Hepatocyte (in vitro differentiated cells): ENCODE measurements at places on chromosomes 5 and 9.

DNA sequence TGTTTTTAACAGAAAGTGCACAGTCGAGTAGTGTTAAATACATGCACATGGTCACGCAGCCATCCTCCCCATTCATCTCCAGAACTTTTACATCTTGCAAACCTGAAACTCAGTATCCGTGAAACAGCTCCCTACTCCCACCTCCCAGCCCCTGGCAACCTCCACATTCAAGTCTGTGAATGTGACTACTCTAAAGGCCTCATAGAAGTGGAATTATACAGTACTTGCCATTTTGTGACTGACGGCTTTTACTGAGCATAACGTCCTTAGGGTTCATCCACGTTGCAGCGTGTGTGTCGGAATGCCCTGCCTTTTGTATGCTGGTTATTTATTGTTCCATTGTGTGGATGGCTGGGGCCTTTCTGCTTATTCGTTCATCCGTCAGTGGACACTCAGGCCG lies 35.8 kb downstream of the USP20 start:
- DNase-seq, result no peak

DNA sequence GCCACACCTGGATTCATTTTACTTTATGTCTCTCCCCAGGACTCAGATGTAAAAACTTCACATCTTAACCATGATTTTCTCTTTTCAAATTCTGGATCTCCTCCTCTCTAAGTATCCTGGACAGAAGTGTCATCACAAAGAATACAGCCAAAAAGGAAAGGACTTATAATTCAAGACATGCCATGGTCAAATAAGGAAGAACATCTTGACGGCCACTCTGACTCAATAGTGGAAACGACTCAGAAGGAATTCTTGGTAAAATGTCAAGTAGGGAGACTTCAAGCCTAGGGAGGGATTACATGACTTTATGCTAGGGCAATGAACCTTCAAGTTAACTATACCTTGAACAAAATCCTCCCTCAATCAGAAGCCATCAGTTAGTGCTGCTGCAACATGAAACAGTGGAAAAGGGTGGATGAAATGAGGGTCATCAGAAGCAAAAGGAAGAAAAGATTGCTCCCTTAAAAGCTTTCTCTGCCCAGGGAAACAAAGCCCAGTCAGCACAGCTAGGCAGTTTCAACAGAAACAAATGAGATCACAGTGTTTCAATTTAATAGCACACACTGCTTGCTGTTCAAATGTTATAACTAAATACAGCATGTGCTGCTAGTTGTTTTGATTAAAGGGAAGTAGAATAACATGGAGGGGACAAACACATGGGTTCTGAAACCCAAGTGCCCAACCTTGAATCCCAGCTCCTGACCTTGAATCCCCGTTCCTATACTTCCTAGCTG lies 101.4 kb downstream of the LPAR1 start:
- no peak for DNase-seq

GRCh38 chr9:125409217-125409636 lies 147.6 kb downstream of the GAPVD1 start:
- no peak for DNase-seq

DNA sequence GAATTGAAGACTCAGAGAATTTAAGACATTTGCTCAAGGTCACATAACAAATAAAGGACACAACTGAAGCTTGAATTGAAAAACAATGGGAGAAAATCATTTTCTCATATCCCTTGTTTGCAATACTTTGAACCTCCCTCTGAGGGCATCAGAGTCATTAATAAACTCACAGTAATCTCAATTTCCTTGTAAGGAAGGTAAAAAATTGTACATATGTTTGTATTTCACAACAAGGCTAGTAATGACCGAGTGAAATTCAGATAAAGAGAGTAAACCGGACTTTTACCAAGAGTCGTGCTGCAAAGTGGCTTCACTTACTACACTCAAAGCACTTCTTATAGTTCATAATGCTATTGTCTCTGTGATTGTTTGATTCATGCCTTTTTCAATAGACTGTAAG lies 665.0 kb downstream of the NR2F1-AS1 start:
- DNase-seq, result peak; percentile 13

DNA sequence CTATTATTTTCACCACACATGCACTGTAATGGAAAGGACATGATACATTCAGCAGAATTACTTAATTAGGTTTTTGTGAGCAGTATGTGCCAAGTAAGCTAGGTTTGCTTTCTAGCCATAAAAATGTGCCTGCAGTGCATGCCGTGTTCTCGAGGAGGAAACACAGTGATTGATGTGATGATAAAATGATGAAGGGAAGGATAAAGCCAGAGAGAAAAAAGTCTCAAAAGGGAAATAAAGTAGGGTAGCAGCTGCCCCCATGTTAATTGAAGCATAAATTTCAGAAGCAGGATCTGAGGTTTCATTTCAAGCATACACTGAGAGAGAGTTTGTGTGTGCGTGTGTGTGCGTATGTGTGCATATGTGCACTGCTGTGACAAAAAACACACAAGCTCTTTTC lies 714.2 kb upstream of the C9orf72 start:
- no peak for DNase-seq

DNA sequence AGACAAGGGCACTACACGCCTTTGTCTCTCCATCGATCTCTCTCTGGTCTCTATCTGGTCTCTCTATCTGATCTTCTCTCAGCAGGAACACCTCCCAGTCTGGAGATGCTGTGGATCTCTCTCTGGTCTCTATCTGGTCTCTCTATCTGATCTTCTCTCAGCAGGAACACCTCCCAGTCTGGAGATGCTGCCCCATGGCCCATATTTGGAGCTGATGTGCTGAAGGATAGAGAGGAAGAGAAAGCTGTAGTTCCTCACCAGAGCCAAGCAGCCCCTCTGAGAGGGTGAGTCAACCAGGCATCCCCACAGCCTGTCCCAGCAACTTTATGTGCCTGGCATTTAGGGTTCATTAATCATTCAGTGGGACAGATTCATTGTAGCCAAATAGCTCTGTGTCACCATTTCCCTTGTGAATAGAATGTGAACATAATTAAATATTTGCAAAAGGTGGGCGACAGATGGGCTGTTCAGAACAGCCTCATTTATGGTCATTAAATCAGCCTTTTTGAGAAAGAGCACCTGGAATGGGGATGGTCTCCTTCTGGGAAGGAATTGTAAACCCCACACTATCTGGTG lies 189.3 kb upstream of the MAST4 start:
- no peak for DNase-seq

GRCh38 chr9:14085810-14086209 lies 228.1 kb downstream of the NFIB start:
- DNase-seq, result no peak

GRCh38 chr9:108547411-108548135 lies 308.2 kb downstream of the ACTL7B start:
- DNase-seq, result no peak

DNA sequence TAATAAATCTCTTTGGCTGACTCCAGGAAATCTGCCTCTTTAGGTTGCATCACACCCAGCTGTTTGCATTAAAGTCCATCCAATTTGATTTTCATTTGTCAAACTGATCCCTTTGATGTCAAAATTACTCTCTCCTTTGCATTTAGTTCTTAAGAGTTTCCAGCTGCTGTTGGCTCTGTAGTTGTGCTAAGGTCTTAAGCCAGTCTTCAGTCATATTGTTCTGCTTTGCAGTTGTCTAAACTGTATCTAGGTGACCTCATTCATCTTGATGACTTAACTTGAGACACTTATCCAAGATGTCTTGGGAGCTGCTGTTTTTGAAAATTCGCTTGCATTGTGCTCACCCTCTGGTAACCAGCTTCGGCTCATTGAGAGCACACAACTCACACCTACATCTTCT lies 386.9 kb upstream of the TLE4 start:
- DNase-seq, result no peak

DNA sequence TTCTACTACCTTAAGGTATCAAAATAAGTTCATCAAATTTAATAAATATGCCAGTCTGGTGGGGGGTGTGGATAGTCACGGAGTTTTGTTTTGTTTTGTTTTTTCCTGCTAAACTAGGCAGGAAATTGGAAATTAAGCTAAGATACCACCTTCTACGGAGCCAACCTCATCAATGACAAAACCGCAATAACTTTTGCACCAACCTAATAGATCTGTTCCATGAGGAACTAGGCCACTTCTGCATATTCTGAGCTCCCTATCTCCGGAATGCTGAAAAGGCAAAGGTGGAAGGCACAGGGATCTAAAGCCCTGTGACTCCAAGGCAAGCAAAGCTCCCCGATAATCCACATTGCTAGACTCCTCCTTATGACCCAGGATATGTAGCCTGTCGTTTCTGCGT lies 5.8 kb upstream of the OR1L4 start:
- no peak for DNase-seq

- DNase-seq, result no peak
Measured at GRCh38 chr5:1443171-1443570, 2.1 kb downstream of the SLC6A3 start.

DNA sequence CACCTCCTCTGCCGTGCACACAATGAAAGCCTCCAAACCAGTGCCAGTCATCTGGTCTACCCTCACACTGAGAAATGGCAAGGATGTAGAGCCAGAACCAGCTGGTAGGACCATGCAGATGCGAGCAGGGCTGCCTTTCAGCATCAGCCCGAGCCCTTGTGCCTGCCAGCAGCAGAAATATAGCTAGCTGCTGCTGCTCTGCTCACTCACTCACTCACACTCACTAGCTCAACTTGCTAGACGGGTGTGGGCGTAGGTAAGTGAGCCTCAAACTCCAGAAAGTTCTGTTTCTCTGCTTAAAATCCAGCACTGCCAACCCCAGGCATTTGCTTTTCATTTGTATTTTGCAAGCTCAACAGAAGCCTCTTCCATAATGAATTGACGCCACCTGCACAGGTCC lies 114.0 kb downstream of the DRD1 start:
- no peak for DNase-seq

- no peak for DNase-seq
Measured at GRCh38 chr5:139451176-139451575, 11.4 kb downstream of the ECSCR start.

DNA sequence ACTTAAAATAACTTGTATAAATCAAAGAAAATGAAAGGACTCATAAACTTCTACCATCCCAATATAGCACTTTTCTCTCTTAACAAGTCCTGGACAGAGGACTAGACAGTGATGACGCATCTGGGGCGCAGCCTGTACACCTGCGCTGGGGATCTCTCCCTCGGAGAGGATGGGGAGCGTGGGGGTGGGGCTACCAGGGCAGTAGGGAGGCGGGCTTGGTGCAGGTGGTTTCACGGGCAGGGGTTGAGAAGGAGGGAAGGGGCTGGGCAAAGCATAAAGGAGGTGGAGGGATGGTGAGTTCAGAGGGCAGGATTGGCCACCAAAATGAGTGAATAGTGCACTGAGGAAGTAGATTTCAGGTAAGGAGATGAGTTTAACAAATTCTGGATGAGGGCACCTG lies 41.1 kb downstream of the STC2 start:
- DNase-seq, result no peak

GRCh38 chr9:5500441-5501235 lies 9.7 kb upstream of the PDCD1LG2 start:
- DNase-seq, result no peak

- DNase-seq, result no peak
Measured at GRCh38 chr9:117354997-117355396, 59.9 kb downstream of the ASTN2 start.

GRCh38 chr9:89848060-89849040 lies 243.5 kb downstream of the GADD45G start:
- no peak for DNase-seq

- DNase-seq, result no peak
Measured at GRCh38 chr5:139369181-139369580, 13.9 kb downstream of the SLC23A1 start.

- DNase-seq, result no peak
Measured at GRCh38 chr9:125913551-125913950, 166.4 kb downstream of the PBX3 start.

DNA sequence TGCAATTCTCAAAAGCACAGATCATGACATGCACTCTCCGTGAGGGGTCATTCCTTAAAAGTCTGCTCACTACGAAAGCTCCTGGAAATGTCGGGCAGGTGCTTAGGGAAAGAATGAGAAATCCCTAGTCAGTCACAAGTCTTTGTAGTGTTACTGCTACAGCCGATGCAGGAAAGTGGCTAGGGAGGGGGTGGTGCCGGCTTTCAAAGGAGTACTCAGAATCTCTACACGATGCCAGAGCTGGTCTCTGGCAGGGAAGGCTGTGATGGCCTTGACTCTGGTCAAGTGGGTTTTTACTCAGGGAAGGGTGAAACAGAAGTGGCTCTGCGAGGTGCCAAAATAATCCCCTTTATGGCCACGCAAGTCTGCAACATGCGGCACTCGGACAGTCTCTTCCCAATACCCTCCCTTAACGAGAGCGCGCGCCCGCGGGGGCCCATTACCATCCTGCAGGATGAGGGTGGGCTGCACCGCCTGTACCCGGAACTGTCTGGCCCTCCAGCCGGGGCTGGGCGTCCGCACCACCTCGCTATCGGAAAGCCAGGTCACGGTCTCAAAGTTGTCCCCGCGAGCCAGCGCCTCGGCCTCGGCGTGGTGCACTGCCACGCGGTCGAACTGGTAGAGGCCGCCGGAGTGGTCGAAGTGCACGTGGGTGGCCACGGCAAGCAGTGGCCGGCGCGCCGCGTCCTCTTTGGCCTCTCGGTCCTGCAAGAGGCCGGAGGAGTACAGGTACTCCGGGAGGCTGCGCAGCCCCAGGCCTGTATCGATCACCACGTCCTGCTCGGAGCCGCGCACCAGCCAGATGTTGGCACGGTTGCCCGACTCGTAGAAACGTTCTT lies 956 bp downstream of the MBLAC2 start:
- peak; percentile 60 for DNase-seq

- no peak for DNase-seq
Measured at GRCh38 chr5:72177538-72177937, 70.3 kb downstream of the MAP1B start.

- DNase-seq, result peak; percentile 65
Measured at GRCh38 chr5:177491429-177491945, 5.9 kb downstream of the PDLIM7 start.

GRCh38 chr9:86434039-86434726 lies 80.0 kb upstream of the TUT7 start:
- peak; percentile 81 for DNase-seq

DNA sequence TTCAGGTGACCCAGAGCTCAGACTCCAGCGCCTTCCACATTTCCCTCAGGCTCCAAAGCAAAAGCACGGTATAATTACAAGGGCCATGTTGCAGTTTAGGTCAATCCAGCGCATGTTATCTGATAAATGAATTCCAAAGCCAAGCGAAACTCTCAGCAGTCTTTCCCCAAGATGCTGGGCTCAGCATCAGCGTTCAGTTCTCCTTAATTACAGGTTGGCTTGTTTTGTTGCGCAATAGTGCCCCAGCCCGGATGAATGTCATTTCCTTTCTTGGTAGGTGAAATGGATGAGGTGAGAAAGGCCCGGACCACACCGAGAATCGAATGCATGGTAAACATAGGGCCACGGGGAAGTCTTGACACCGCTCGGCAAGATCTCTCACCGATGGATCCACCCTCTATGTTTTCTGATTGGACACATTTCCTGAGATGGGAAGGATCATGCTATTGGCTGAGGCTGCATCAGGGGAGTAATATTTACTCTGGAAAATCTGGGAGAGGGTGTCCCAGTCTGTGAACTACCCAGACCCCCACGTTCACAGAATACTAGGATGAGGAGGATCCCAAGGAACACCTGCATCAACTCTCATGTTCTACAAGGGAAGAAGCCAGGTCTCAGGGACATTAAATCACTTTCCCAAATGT lies 221.2 kb upstream of the ANKRD55 start:
- DNase-seq, result no peak
